Mammary epithelial cell (primary cell): ENCODE measurements at places on chromosomes 2 and 18. TPM values are rescaled to one million over a fixed set of nuclear protein-coding genes. Genes with fewer than 3 reads are reported as not detected.

DNA sequence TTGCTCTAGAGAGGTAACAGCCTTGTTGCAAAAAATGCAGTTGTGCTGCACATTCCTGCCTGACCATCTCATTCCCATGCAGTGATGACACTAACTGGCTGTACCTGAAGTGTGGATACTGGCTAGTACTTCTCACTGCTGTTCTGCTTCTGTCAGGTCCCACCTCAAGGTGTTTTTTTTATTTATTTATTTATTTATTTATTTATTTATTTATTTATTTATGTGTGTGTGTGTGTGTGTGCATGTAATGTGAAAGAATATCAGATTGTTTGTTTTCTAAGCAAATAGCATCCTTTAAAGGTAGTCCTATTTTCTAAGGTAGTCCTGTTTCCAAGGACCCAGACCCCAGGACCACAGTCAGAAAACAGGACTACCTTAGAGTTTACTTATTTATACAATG, 87.2 kb upstream of the SYT4 start:
- DNase-seq = no peak

The C2orf81 gene
- polyA plus RNA-seq = 1.9 TPM

- no peak for DNase-seq
These were observed 2.7 kb downstream of the KLHL14 start for GRCh38 chr18:32770054-32770665.

- DNase-seq = peak; percentile 9
These were observed 83.9 kb upstream of the SLC39A10 start for GRCh38 chr2:195572895-195573683.

The GAL3ST2 gene
- polyA plus RNA-seq = not detected

- DNase-seq = no peak
These were observed 246.2 kb downstream of the CYP26B1 start for GRCh38 chr2:71901466-71901865.

- DNase-seq = no peak
These were observed 23.5 kb upstream of the SKOR2 start for GRCh38 chr18:47274961-47275360.

The EPG5 gene
- polyA plus RNA-seq = 11.6 TPM

GRCh38 chr2:28036307-28036706, 145.8 kb downstream of the BABAM2 start:
- no peak for DNase-seq

DNA sequence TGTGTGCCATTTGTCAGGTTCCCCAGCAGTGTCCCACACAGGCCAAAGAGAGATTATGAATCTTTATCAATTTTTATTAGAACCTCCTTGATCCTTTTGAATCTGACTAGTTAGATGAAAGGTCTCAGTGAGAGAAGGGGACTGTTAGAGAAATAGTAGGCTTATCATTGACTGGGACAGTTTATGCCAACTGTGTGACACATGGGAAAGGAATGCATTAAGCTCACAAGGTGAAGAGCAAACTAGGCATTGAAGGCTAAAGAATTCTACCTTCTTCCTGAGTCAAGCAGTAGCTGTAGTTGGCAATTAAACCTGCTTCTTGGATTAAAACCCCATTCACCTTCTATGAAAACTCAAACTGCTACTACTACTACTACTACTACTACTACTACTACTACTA, 389.6 kb upstream of the CDH19 start:
- peak; percentile 20 for DNase-seq

DNA sequence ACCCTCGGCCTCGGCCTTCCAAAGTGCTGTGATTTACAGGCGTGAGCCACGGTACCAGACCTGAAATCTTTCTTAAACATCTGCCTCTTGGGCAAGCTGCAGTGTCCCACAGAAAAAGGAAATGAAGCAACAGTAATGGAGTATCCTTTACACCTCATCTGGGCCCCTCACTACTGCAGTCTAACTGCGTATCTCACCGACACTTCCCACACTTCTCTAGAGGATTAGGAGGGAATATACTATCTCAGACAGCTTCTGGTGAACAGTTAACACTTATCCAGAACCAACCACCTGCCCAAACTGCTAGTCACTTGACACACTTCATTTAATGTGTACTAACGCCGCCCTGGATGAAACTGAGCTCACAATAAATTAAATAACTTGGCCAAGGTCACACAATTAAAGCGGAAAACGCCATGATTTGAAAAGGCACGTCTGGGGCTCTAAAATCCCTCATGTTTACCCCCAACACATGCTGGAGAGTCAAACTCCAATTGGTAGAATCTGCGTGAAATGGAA, 993 bp downstream of the COX7A2L start:
- peak; percentile 26 for DNase-seq

DNA sequence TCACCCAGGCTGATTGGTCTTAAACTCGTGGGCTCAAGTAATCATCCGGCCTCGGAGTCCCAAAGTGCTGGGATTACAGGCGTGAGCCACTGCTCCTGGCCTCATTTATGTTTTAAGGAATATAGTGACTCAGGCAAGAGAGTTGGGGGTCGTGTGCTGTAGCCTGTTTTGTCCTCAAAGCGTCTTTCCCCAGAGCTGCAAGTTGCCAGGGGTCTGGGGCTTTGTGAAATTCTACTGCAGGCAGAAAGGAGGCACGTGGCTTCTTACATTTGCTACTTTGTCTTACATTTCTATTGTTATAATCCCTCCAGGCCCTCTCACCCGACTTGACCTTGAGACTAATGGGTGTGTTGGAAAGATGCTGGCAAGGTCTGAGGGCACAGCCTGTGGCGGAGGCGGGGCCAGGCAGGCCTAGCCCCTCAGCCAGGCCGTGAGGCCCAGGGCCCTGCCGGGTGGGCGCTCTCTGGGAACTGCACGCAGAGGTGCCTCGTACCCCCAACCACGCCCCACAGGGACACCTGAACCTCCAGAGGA, 85.8 kb upstream of the NDUFV2 start:
- DNase-seq = no peak

DNA sequence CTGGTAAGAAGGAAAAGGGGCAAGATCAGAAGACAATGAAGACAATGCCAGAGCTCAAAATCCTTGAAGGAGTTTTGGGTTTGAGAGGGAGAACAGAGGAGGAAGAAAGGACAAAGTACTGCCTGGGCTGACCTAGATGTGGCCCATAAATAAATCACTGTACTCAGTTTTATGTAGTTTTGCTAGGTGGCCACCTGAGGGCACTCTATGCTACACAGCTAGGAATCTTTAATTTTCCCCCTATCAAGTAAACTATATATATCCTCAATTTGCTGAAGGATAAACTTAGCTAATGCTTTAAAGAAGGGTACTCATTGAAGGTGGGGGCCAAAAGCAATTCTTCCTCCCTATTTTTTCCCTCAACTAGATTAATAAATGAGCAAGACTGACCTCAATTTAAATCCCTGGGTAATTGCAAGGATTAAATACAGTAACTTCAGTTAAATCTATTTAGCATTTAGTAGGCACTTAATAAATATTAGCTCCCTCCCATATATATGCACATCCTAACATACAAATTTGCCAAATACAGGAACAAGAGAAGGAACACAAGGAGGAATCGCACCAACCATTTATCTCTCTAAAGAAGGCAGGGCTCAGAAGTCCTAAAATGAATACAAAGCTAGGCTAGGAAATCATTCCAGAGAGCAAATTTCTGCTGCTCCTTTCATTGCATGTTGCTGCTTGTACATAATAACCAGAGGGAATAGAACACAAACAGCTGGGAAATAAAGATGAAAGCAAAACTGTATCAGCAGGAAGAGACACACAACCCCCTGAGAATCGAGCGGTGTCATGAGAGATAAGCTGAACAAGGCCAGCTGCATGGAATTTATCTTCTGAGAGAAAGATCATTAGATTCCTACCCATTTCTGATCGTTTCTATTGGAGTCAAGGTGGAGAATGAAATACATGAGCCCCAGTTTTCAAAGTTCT, 540.1 kb downstream of the NRXN1 start:
- DNase-seq = peak; percentile 14

The CDK15 gene
- polyA plus RNA-seq = 3.1 TPM

The GRB14 gene
- 3.8 TPM for polyA plus RNA-seq

The IL1RN gene
- 38.0 TPM for polyA plus RNA-seq

DNA sequence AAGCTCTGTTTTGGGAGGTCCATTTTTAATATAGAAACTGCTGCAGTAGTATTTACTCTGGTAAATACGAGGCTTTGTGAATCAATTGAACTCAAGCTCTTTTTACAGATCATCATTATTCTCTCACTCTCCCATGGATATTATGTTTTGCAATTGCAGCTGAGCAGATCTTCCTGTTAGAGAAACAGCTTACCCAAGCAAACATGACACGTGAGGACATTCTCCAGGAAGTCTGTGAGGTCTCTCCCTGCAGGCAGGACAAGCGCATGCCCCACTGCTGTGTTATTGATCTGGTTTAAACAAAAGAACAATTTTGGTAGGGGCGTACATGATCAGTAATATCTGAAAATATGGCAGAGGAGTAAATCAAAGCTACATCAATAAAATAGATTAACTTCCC, 72.1 kb downstream of the COL6A3 start:
- DNase-seq = no peak

GRCh38 chr2:28991460-28991859, 10.4 kb downstream of the TOGARAM2 start:
- DNase-seq = no peak

DNA sequence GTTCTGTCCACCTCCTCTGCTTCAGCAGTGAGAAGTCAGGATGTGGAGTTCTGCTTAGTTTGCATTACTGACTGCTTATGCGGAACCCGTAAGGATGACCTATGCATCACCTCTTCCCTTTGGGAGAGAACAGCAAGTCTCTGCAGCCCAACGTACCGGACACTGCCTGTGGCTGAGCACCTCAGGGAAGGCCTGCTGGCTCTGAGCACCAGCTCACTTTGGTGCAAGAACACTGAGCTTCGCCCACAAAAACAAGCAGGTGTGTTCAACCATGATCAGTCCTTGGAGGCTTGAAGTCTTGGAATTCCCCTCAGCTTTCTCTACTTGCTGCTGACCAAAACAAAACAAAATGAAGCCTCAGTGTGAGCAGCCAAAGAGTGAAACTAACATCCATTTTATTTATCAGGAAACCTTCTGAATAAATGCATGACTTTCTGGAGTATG, 52.7 kb upstream of the NCK2 start:
- no peak for DNase-seq

DNA sequence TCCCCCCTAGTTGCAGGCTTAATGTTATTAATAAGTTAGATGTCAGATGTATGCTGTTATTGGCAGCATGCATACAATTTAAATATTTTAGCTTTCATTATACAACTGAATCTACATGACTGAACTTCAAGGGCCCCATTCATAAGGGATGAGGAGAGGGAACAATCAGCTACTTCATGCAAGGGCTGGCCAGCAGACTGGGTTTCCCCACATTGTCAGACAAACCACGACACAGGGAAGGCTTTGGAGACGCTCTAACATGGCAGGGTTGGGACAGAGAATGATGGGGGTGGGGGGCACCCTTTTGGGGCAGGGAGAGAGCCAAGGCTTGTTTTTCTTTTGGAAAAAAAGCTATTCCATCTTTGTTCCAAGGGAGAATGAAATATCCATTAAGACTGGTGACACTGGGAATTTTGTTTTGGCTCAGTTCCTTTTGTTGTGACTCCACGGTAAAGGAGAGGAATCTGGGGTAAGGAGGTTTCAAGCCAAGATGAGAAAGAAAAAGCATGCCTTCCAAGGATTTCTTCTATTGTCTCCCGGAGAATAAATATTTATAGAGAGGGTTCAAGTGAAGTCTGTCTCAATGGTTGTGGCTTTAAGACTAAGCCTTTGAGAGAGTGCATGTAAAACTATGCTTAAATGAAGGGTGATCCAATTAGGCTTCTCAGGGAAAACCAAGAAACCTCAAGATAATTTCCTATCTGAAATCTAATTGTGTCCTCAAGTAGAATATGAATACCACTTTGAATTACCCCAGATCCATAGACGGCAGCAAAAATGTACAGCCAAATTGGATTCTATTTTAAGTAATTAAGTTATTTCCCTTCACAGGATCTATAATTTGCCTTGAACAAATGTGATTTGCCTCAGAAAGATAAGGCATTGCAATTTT, 5.4 kb downstream of the CXCR4 start:
- no peak for DNase-seq

The CTLA4 gene
- not detected for polyA plus RNA-seq

The C1QL2 gene
- polyA plus RNA-seq = not detected

- DNase-seq = no peak
These were observed at the start of gene FAM124B for GRCh38 chr2:224401641-224402342. Gene FAM124B, minus strand, starts transcription at chr2:224402107. Its CDS starts 339 bp downstream, at chr2:224401768.
